ENCODE measurements at places on chromosomes 13 and 19. TPM values are rescaled to one million over a fixed set of nuclear protein-coding genes. Genes with fewer than 3 reads are reported as not detected.

- DNase-seq: no peak
- H3K27ac ChIP-seq: no peak overlapping the region
- no peak overlapping the region for H3K4me3 ChIP-seq
- no peaks in the 10 kb centered on the region for H3K4me1 ChIP-seq
- H3K27me3 ChIP-seq: no peaks in the 10 kb centered on the region
- no peaks in the 10 kb centered on the region for H3K36me3 ChIP-seq
Observed at GRCh38 chr19:12884627-12884925, 2.4 kb downstream of the KLF1 start.

The ZNF728 gene
- total RNA-seq: 0.20 TPM

DNA sequence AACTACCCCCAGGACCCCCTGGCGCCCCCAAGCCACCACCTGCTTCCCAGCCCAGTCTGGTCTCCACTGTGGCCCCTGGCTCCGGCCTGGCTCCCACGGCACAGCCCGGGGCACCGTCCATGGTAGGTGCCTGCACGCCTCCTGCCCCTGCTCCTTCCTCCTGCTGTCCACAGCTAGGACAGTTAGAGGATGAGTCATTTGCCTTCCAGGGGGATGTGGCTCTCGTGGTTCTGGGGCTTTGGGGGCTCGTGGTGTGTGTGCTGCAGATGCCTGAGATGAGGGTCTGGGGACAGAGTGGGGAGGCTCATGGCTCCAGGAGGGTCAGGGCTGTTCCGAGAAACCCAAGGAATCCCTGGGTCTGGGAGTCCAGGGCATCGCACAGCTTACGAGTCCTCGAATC is 12.7 kb downstream of the MED25 start:
- no peaks in the 10 kb centered on the region for H3K36me3 ChIP-seq
- H3K27ac ChIP-seq: no peak overlapping the region
- H3K27me3 ChIP-seq: no peaks in the 10 kb centered on the region
- no peak overlapping the region for H3K4me3 ChIP-seq
- H3K4me1 ChIP-seq: no peaks in the 10 kb centered on the region

DNA sequence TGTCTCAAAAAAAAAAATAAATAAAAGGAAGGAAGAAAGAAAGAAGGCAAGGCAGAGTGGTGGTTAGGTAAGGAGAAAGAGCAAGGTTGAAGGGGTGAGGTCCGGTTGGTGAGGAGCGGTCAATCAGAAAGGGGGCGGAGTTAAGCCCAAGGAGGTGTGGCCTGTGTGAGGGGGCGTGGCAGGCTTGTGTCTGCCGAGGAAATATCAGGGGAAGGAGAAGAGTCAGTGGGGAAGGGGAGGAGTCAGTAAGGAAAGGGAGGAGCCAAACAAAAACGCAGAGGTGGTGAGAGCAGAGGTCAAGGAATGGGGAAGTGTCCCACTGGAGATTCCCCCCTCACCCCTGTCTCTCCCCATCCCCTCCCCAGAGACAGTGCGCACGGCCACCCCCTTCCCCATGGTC is 5.9 kb downstream of the CACNG7 start:
- no peak for DNase-seq
- H3K27me3 ChIP-seq: no peaks in the 10 kb centered on the region
- no peak overlapping the region for H3K4me3 ChIP-seq
- H3K27ac ChIP-seq: no peak overlapping the region

DNA sequence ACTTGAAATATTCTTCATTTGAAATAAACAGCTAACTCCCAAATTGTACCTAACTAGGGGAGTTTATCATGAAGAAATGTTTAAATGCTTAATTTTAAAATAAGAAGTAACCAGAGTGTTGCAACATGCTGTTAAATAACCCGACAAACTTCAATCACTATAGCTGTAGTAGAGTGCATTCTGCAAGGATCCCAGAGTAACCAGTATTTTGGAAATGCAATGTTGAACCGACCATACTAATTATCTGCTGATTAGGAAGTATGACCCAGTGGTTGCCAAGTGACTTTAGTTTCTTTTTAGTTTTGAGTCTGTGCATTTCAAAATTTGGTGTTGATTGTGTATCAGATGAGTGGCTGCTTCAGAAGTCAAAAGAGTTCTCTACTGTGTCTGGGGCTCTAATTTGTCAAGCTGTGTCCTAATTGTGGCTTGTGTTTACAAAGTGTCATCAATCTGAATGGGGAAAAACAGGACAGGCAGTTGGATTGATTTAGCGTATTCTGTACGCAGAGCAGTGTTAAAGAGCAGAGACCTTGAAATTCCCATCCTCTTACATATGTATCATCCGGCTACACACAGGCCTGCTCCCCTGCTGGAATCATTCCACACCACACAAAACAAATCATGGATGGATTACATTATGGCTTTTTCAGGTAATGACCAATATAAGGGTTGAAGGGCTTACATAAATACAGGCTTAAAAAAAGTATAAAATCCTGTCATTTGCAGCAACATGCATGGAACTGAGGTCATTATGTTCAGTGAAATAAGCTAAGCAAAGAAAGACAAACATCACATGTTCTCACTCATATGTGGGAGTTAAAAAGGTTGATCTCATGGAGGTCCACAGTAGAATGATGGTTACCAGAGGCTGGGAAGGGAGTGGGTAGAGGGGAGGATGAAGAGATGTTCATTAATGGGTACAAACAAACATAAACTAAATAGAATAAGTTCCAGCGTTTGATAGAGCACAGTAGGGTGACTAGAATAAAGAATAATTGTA is 351.5 kb downstream of the KLF12 start:
- DNase-seq: no peak
- no peak overlapping the region for H3K27ac ChIP-seq

DNA sequence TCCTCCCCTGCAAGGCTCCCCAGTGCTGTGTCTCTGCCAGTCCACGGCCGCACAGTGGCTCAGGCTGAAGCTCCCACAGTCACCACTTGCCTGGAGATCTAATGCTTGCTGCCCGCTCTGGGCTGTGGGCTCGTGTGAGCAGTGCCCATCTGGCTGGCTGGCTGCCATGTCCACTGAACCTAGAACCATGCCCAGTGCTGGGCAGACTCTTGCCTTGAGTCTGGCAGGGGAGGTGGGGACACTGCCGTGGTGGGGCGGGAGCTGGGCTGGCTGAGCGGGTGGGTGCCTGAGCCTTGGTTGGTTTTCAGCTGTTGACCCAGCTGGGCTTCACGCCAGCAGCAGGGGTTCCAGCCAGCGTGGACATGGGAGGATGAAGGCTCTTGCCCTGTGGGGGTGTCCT is 52.3 kb downstream of the CRTC1 start:
- DNase-seq: peak; percentile 59
- H3K4me3 ChIP-seq: no peak overlapping the region
- H3K4me1 ChIP-seq: peaks cover 19% of the 10 kb centered on the region
- no peaks in the 10 kb centered on the region for H3K36me3 ChIP-seq
- H3K27me3 ChIP-seq: no peaks in the 10 kb centered on the region

DNA sequence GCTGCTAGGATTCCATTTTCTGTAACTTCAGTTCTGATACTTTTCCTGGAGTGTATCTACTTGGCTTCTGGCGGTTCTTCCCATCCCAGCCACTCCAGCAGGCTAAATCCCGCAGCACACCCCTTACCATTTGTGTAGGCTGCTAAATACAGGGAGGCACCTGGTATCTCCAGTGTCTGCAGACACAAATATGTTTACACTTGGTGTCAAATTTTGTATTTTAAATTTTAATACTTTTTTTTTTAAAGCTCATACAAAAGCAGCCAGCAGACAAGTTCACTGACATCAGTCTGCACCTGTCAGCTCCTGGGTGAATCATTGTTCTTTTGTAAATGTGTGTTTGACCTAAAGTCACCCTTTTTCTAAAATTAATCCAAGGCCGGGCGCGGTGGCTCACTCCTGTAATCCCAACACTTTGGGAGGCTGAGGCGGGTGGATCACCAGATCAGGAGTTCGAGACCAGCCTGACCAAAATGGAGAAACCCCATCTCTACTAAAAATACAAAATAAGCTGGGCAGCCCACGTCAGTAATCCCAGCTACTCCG is 3.4 kb upstream of the ZSCAN4 start:
- H3K4me3 ChIP-seq: no peak overlapping the region
- no peak overlapping the region for H3K27ac ChIP-seq

GRCh38 chr13:78393286-78394142 is 209.8 kb downstream of the POU4F1 start:
- DNase-seq: no peak
- no peak overlapping the region for H3K4me3 ChIP-seq
- H3K27ac ChIP-seq: no peak overlapping the region
- H3K27me3 ChIP-seq: no peaks in the 10 kb centered on the region

The ZNF610 gene
- total RNA-seq: 0.93 TPM

DNA sequence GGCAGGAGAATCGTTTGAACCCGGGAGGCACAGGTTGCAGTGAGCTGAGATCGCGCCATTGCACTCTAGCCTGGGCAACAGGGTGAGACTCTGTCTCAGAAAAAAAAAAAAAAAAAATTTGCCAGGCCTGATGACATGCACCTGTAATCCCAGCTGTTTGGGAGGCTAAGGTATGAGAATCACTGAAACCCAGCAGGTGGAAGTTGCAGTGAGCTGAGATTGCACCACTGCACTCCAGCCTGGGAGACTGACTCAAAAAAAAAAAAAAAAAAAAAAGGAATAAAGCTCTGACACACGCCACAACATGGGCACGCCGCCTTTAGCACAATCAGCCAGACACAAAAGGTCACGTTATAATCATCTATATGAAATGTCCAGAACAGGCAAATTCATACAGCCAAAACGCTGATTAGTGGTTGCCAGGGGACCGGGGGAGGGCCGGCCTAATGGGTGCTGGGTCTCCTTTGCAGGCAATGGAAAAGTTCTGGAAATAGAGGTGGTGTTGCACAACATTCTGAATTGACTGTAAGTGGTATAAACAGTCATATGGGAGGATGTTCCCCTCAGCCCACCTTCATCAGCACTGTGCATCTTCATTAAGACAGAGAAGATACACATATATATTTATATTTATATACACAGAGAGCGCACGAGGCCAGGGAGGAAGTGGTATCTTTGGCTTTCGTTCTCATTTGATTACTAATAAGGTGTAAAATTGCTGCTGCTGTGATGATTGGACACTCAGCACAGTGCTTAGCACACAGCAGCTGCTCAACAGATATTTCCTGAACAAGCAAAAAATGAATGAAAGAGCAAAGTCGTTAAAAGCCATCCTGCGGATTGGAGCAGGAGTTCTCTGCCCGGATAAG is 3.8 kb downstream of the HSPBP1 start:
- peaks cover 5% of the 10 kb centered on the region for H3K4me1 ChIP-seq
- H3K27ac ChIP-seq: no peak overlapping the region
- H3K27me3 ChIP-seq: no peaks in the 10 kb centered on the region
- H3K36me3 ChIP-seq: peaks cover 11% of the 10 kb centered on the region
- H3K4me3 ChIP-seq: no peak overlapping the region

GRCh38 chr19:8663920-8664670 is 33.7 kb downstream of the NFILZ start:
- no peaks in the 10 kb centered on the region for H3K4me1 ChIP-seq
- H3K27me3 ChIP-seq: no peaks in the 10 kb centered on the region
- no peak overlapping the region for H3K4me3 ChIP-seq
- no peaks in the 10 kb centered on the region for H3K36me3 ChIP-seq
- no peak for DNase-seq

- no peak overlapping the region for H3K4me3 ChIP-seq
- peaks cover 8% of the 10 kb centered on the region for H3K4me1 ChIP-seq
- DNase-seq: no peak
Observed at GRCh38 chr13:46683676-46684260, 113.2 kb downstream of the ESD start.

DNA sequence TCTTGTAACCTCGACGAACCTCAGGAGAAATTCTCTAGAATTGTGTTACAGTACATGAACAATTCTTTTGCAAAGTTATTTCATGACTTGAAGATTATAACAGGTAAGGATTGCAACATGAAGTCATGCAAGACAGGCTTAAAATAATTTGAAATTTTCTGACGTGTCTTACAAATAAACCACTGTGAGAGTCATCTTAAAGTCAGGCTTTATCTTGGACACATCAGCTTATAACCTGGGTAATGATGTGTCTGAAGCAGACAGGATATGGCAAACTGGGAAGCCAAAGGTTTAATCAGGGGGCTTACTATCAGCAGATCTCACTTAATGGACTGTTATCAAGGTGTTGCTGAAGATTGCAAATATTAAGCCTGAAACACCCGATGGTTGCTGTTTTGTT is 407.8 kb downstream of the KLF5 start:
- no peaks in the 10 kb centered on the region for H3K27me3 ChIP-seq
- H3K4me1 ChIP-seq: no peaks in the 10 kb centered on the region
- H3K4me3 ChIP-seq: no peak overlapping the region
- H3K27ac ChIP-seq: no peak overlapping the region

- H3K27ac ChIP-seq: no peak overlapping the region
- no peaks in the 10 kb centered on the region for H3K36me3 ChIP-seq
- no peaks in the 10 kb centered on the region for H3K4me1 ChIP-seq
- DNase-seq: no peak
- no peak overlapping the region for H3K4me3 ChIP-seq
Observed at GRCh38 chr19:56750658-56751057, 79.1 kb upstream of the ZNF835 start.

The NLRP11 gene
- 0.14 TPM for total RNA-seq

The NKPD1 gene
- not detected for total RNA-seq

DNA sequence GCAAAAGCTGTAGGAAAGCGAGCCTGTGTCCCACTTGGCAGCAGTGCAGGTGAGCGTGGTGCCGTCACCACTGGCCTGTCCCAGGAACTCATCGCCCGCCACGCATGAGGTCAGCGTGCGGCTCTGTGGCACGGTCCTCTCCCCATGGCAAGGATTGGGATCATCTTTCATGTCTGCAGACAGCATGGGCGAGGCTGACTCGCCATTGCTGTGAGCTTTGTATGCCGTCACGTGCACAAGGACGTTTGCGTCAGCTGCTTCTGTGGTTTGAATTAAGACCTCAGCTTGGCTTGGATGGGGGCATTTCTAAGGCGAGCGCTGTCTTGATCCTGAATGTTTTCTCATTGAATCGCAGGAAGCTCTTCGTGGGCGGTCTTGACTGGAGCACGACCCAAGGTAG is 9.8 kb downstream of the DAZAP1 start:
- DNase-seq: no peak
- H3K36me3 ChIP-seq: no peaks in the 10 kb centered on the region
- H3K4me1 ChIP-seq: peaks cover 45% of the 10 kb centered on the region
- no peak overlapping the region for H3K4me3 ChIP-seq
- H3K27me3 ChIP-seq: no peaks in the 10 kb centered on the region

DNA sequence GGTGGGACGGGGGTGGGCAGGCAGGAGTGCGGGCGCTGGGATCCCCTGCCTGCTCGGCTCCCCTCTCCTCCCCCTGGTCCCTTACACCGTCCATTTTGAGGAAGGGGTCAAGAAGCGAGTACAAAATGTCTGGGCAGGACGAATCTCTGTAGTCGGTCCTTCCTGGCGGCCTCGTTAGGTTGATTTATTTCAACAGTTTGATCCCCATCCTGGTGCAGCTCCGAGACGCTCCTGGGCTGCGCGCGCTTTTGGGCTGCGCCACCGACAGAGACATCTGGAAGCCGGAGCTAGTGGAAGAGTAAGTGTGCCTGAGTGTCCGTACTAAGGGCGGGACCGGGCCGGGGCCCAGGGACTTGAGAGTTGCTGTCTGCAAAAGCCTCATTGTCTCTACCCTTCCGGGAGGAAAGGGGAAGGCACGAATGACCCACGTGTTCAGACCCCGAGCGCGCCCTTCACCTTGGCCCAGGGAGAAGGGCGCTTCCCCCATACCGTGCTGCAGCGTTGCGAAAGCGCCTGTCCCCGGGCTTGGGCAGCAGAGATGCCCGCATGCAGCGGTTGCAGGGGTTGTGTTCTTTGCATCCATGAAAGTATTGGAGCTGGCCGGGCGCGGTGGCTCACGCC is 1.8 kb downstream of the ZNF114 start:
- H3K4me3 ChIP-seq: peak overlapping the region; percentile 56
- H3K36me3 ChIP-seq: no peaks in the 10 kb centered on the region
- DNase-seq: peak; percentile 41
- H3K27me3 ChIP-seq: no peaks in the 10 kb centered on the region
- H3K27ac ChIP-seq: no peak overlapping the region
- H3K4me1 ChIP-seq: no peaks in the 10 kb centered on the region

The ZNF497 gene
- 2.0 TPM for total RNA-seq

- DNase-seq: no peak
- H3K36me3 ChIP-seq: peaks cover 45% of the 10 kb centered on the region
- no peaks in the 10 kb centered on the region for H3K27me3 ChIP-seq
- no peaks in the 10 kb centered on the region for H3K4me1 ChIP-seq
Observed at GRCh38 chr19:10112037-10112761, 706 bp downstream of the P2RY11 start.

Data from pancreas (tissue), 10 donors.